Cerebellar nuclear complex (tissue), 1 donor: ENCODE measurements at places on chromosomes 5 and 9.

DNA sequence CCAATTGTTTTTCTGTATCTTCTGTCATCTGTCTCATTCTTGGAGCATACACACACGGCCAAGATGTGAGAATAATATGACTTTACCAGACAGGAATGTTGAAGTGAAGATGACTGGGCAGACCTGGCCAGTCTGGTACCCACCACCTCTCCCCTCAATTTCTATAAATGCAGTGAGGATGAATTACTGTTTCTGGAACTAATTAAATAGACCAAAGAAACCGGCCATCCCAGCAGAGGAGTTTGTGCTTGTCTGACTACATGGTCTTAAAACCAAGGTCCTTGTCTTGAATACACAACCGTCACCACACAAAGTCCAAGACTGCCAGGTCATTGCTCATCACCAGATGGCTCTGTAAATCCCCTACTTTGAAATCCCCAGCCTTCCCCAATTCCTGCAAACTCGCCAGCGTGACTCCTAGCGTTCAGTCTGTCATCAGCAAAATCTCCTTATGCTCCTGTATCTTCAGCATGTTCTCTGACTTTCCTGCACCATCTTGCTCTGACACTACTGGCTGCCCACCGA is 147.2 kb downstream of the PDE4D start:
- no peak for DNase-seq

DNA sequence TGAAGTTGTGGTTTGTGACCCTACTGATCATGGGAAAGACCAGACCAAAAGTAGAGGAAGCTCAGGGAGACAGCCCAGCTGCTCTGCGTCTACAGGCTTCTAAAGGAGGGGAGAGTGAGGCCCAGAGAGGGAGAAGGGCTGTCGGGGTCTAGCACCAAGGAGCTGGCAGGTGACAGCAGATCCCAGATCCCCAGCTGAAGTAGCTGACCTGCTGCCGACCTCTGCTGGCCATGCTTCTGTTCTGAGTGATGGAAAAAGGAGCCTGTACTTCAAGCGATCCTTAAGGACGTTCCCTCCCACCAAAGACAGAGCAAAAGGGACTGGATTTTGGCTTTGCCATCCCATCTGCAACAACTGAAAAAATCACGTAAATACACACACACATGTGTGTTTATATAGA is 22.7 kb upstream of the QSOX2 start:
- DNase-seq: no peak

DNA sequence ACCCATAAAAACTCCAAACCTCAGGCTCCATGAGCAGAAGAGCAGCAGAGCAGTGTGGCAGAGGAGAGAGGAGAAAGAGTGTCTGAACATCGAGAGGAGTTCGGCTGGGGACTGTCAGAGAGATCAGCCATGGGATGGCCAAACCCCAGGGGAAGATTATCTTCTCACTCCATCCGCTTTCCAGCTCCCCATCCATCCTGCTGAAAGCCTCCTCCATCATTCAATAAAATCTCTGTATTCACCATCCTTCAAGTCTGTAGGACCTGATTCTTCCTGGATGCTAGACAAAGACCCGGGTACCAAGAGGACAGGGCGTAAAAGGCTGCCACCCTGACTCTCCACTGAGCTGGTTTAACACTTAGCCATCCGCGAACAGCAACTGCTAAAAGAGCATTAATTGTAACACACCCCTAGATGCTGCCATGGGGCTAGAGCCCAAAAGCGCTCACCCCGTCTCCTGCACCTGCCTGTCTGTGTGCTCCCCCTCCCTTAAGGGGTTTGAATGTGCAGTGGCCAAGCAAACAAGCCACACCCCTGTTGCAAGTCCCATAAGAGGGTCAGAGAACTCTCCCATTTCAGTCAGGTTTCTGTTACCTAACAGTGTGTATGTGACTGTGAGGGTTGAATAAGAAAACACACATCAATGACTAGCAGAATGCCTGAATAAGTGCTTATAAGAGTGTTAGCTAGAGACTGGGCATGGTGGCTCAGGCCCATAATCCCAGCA is 13.9 kb upstream of the SELENOP start:
- DNase-seq: no peak

DNA sequence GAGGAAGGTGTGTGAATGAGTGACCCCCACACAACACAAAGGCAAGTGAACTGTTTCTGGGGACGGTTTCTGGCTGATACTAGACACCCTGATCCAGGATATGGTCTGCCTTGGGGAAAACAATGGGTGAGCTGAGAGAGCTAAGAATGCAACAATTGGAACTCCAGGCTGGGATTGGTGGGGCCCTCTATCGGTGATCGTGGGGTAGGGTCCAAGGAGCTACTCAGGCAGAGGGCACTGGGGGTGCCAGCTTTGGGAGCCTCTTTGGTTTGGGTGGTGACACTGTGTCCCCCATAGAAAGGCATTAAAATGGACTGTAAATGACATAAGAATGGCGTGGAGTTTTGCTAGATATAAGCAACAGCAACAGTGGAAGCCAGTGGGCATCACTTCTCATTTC is 439.1 kb downstream of the DMAC1 start:
- DNase-seq: no peak

DNA sequence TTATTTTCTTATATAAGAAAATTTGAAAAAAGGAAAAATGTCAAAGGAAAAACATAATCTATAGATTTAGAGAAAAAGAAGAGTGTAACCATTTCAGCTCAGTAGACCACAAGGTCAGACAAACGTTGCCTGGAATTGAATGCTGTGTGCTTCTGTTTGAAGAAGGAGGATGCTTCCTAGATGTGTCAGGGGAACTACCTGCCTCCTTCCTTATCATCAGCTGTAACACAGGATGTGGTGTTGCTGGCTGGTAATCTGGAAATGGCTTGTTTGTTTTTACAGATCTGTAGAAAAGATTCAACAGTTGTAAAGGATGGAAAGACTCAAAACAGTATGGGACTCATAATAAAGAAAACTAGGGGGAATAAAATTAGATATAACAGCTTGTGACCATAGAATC is 160.7 kb upstream of the MEF2C start:
- no peak for DNase-seq

DNA sequence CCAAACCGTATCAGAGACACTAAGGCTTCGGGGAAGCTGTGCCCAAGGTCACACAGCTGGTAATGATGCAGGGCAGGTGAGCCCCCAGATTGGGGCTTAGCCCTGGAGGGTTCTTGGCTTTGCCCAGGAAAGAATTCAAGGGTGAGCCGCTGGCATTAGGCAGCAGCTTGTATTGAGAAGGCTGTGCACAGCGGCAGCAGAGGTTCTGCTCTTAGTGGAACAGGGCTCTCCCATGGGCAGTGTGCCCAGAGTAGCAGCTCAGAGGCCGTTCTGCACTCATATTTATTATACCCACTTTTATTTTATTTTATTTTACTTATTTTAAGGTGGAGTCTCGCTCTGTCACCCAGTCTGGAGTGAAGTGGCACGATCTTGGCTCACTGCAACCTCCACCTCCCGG is 85.8 kb upstream of the IER5L start:
- no peak for DNase-seq

GRCh38 chr5:170333161-170333910 is 35.8 kb upstream of the LCP2 start:
- DNase-seq: no peak

GRCh38 chr5:154813736-154814135 is 36.7 kb downstream of the FAXDC2 start:
- no peak for DNase-seq

DNA sequence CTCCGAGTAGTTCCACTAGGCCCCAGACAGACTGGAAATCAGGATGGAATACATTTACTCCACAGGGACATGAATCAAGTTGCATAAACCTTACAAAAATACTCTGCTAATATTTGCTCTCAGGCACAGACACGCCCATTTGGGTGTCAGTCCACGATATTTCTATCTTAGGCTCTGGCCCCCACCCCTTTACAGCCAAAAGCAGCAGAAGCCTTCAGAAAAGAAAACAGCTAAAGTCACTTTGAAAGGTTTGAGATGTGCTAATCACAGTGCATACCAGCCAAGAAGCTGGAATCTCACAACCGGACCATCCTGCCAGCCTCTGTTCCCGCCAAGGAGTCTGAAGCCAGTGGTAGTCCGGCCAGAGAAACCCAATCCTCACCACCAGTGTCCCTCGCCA is 22.6 kb downstream of the PTPN3 start:
- no peak for DNase-seq

DNA sequence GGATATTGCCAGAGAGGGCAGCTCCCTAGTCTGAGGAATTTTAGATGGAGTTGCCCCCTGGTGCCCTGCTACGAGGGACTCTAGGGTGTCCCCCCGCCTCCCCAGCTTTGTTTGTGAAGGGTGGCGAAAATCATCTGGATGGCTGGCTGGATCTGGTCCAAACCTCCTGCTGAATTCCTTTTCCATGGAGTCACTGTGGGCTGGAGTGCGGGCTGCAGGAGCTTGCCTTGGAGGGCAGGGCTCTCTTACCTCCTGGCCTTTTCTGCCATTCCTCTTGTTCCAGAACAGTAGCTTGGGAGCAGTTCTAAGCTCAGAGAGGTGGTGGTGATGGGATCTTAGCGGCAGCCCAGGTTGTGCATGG is 2.1 kb downstream of the SYNPO start:
- DNase-seq: no peak

- no peak for DNase-seq
Measured at GRCh38 chr9:19085295-19085694, 17.4 kb downstream of the HAUS6 start.

GRCh38 chr5:153367466-153367865 is 123.0 kb upstream of the GRIA1 start:
- DNase-seq: no peak

DNA sequence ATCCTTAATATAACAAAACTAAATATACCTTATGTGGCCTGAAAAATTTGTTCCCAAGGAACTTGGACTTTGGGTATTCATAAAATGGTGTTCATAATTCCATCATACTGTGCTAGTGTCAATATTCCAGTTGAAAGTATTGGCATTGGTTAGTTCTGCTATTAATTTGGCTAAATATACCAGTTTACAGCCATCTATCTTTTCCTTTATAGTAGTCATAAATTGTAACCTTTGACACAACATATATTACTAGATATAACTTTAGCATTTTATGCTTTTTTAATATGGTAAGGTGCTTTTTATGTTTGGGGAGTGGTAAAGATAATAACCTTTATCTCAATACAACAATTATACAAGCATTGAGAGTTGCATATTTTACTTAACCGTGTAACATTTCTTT is 23.7 kb downstream of the SPATA31D1 start:
- no peak for DNase-seq

DNA sequence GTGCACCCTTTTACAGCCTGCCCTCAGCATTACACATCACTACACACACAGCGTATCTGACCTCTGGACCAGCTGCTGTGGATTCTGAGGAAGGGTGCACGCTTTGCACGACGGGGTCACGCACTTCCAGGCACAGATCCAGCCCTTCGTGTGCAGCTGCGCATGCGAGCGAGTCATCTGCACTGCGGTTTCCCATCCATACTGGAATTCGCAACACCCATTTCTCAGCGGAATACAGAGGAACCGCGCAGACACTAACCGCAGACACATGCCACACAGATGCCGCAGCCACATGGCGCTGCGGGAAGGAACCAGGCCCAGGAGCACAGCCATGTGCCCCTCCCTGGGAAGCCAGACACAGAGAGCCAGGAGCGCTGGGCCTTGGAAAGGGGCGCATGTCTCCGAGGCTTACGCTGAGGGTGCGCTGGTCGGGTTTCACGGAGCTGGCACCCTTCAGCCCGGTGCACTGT is 43.5 kb downstream of the PNPLA7 start:
- DNase-seq: no peak

GRCh38 chr9:22039258-22039657 is 30.2 kb upstream of the CDKN2B start:
- DNase-seq: no peak

DNA sequence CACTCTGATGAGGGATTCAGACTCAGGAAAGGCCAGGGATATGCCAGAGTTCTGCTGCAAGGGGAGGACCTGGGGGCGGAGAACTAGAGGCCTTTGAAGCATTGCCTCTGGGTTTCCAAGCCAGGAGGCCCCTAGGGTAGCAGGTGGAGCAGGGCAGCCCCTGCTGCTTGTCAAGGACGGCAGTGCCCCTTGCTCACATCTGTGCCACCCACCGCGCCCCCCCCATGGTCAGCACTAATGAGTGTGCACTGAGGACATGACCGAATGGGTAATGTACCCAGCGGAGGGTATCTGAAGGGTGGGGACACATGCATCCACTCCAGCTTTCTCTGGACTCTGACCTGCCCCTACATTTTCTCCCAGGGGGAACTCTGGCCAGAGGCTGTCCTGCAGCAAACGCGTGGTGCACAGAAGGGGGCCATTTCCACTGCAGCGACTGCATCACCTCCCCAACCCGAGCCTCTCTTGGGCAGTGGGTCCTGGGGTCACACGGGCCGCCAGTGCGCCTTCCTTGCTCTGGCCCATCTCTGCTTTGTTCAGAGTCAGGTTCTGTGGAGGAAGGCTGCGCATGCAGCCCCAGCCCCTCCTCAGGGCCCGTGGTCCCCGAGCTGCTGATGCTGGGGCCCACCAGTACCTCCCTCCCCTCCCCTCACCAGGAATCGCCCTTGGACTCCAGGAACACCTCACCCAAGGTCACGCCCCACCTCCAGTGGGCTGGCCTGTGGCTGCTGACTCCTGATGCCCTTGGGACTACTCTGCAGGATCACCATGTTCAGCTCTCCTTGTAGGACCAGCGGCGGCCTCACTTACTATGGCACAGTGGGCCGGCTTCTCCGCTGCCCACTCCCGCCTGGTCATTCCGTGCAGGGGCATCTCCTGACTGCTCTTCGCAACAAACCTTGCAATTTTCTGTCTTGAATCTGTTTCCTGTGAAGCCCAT is 31.2 kb downstream of the STC2 start:
- no peak for DNase-seq

DNA sequence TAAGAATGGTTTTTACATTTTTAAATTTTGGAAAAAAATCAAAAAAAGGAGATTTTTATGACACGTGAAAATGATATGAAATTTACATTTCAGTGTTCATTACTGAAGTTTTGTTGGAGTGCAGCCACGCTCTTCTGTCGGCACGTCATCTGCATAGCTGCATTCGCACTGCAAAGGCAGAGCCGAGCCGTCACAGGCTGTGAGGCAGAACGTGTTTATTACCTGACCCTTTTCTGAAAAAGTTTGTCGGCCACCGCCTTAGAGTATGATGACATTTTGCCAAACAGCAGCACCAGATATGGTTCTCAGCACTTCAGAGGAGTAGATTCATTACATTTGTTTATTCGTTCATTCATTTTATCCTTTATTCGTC is 24.1 kb downstream of the HRH2 start:
- no peak for DNase-seq

DNA sequence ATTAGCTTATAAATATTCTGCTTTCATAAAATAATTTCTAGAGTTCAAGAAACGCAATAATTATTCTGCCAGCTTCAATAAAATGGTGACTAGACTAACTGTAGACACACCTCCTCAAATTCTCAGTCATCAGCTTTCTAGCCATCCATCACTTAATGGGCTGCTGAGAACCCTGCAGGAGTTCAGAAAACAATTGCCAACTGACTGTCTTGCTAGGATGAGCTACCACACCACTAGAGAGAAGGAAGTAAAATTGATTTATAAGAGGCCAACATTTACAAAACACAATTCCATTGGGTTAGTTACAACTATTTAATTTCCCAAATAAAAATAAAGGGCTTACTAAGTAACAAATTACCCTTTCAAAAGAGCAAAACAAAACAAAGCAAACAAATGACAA is 126.5 kb upstream of the PAPPA start:
- DNase-seq: no peak
